ENCODE measurements at places on chromosomes 5 and 9. TPM values are rescaled to one million over a fixed set of nuclear protein-coding genes. Genes with fewer than 3 reads are reported as not detected.

The ABHD17B gene
- 11.6 TPM for total RNA-seq

The GPR150 gene
- not detected for total RNA-seq

The KIF4B gene
- total RNA-seq = not detected

DNA sequence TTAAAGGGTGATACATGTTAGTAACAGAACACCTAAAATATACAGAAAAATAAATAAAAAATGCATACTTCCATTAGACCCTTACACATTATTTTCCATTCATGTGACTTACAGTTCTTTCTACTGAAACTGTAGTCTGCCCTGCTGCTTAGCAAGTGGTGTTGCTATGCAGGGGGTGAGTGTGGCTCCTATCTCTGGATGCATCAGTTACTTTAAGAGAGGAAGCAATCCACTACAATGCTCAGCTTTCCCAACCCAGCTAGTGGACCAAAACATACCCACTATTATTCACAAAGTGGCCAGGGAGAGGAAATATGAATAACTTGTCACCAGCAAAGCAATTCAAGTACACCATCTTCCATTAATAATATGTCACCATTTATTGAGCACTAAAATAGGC, 121.8 kb downstream of the DOCK2 start:
- no peak for DNase-seq

DNA sequence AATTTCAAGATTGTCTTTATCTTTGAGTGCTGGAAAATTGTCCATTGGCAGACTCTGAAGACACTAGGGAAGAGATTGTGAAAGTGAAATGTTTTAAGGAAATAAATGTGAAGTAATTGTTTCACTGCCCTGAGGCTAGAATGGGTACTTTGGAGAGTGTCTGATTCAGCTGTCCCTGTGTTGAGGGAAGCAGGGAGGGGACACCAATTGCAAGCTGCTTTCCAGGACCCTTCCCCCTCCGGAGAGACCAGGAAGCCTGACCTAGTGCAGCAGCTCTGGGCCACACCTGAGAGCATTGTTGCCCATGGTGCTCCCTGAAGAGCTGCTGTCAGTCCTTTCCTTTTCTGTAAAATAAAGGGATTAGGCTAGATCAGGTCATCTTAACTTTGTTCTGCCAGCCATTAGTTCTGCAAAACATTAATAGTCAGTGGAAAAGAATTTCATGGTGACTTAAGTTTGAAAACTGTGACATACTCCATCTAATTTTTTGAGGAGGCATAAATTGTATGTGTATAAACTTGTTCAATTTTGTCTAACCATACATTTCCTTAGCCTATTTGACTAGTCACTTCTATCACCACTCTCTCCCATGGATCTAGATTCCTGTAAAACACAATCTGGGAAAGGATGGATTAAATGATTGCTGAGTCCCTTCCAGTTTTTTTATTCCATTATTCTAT, 18.8 kb downstream of the MAP1B start:
- no peak for DNase-seq

The HOMER1 gene
- total RNA-seq = 9.1 TPM

The ALDH7A1 gene
- 45.8 TPM for total RNA-seq

The DAB2 gene
- 14.1 TPM for total RNA-seq

The COL15A1 gene
- 0.04 TPM for total RNA-seq

The INIP gene
- total RNA-seq = 15.1 TPM

The AOPEP gene
- total RNA-seq = 23.1 TPM

- peak; percentile 14 for DNase-seq
These were observed 142.6 kb downstream of the PBX3 start for GRCh38 chr9:125889476-125890419.

- no peak for DNase-seq
These were observed 33.2 kb upstream of the SLC6A3 start for GRCh38 chr5:1478271-1479035.

The DMRT3 gene
- total RNA-seq = not detected

DNA sequence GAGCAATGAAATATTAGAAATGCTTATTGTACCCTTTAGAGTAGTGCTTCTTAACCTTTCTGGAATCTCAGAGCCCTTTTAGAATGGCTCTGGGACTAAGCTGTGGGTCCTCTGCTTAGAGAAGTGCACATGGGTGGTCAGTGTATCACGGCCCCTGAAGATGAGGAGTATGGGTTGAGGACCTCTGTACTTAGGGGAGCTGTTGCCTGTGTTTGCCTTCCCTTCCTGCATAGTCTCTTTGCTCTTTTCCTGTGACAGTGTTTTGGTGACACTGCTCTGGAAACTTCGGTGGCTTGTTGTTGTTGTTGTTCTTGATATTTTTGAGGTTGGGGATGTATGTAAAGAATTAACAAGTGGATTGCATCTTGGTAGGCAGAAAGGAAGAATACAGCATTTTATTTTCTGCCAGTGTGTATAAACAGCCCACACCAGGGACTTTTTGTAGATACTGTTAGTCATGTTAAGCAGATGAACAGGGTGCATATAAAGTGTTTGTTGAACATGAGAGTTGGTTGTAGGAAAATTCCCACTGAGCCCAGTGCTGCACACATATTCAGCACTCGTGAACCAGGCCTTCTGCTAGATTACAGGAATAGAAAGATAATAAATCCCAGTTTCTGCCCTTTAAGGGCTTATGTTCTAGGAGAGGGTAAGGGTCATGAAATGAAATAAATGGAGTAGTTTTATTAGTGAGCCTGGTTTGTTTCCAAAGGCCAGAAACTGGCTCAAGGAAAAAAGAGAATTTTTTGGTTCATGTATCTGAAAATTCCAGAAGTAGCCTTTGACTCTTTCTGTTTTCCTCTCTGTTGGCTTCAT, 199.7 kb downstream of the ARHGAP26 start:
- DNase-seq = no peak

The SAXO1 gene
- total RNA-seq = not detected

DNA sequence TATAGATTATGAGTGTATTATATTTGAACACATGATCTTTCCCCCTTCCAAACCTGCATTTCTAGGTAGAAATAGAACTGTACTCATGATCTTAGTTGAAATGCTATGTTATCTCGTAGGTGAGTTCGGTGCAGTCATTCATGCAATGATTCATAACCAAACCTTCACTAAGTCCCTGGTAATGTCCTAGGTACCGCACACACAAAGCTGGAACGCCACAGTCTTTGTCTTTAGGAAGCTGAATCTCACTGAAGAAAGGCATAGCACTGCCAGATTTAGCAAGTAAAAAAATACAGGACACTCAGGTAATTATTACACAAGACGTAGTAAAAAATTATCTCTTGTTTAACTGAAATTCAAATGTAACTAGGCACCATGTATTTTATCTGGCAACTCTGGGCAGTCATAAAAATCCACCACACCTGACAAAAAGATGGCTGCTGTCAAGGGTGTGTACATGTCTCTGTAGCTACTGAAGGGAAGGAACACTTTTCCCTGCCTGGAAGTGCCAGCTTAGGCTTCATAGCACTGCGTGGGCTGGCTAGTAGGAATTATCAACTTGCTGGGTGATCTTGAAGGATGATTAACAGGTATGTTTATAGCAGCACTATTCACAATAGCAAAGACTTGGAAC, 28.0 kb upstream of the TXN start:
- DNase-seq = no peak

DNA sequence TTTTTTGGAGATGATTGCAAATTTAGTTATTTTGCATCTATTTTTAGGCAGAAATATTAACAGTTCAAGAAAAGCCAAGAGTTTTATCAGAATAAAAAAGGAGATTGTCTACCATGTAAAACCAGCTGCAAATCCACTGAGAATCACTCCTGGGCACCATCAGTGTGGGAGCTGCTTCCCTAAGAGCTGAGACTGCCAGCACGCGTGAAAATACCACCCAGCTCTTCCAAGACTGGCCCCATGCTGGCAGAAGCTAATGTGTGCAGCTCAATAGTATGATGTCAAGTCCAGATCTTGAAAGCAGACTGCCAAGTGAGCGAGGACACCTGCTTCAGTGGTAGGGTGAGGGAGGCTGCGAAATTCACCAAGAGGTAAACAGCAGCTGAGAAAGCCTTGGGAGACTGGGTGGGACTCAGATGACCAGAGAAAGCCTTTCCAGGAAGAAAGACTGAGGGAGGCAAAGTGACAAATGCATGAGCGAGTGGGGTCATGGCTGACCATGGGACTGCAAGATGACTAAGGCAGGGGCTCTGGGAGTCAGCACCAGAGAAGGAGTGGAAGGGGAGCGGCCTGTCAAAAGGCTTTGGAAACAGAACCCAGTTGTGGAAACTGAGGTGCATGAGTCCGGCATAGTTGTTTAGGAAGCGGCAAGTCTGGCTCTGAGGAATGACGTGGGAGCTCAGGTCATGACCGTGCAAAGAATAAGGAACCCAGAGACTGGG, 200.9 kb downstream of the GADD45G start:
- DNase-seq = no peak

DNA sequence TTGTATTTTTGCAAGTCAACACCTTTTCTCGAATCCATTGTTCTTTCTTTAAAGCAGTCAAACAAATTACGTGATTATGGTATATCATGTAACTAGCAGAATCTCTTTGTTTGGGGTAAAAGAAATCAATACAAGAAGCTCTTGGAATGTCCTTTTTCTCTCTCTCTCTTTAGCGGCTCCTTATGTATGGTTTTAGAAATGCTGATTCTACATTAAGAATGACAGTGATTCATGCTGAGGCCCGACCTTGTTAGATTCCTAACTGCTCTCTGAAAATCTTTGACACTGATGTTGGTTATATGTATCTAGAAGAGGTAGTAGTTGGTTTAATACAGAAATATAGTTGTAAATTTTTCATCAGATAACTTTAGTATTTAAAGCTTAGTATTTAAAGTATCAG, 76.4 kb downstream of the SNX24 start:
- no peak for DNase-seq

The ADAMTS13 gene
- 0.86 TPM for total RNA-seq

DNA sequence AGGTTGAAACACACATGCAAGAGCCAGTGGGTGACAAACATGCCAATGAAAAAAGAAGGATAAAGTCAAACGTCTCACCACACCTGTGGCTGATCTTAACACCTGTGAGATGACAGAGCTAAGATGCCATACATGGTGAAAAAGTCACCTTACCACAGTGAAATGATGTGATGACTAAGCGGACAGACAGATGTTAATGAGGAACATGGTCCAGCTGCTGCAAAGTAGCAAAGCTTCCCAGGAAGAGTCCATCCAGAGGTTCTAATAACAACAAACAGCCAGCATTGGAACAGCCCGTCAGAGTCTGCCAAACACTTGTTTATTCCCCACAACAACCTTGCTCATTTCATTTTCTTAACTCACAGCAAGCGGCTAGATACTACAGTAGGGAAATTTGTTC, 1.9 kb downstream of the KIAA1191 start:
- DNase-seq = peak; percentile 15

The CD72 gene
- total RNA-seq = not detected

The LCN6 gene
- total RNA-seq = not detected

GRCh38 chr5:81717860-81718259, 33.0 kb downstream of the SSBP2 start:
- peak; percentile 7 for DNase-seq

DNA sequence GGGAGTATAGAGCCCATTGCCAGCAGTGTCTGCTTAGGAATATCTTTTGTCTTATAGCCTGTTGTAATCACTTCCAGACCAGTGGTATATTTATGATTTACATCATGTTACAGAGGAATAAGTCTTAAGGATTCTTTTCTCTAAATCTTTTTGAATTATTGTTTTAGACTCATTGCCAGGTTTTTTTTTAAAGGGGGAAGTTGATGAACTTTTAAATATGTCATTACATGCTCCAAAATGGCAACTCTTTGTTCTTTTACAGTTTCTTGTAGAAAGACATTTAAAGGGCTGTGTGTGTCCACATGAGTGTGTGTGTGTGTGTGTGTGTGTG, 59.4 kb upstream of the NFIB start:
- DNase-seq = no peak

The FAM78A gene
- total RNA-seq = 0.07 TPM

All from PC-3 (cell line).